NCI-H1694 treated with DMSO at 0.1 percent for 48 hours (cell line): ENCODE measurements at places on chromosomes 5 and 9.

DNA sequence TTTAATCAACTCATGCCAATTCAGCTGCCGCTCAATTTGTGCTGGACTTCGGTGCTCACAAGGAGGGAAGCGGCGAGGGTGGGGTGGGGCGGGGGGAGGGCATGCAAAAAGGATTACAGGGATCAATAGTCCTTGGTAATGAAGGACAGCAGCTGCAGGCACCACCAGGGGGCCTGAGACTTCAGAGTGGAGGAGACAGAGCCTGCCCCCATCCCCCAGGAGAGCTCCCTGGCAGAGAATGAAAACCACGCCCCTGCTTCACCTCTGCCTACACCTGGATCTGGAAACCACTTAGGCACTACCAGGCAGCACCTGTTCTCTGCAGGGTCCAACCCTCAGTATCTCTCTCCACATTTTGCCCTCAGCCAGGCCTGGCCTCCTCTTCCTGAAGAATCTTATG lies 155.6 kb downstream of the TRIM32 start:
- DNase-seq = no peak

GRCh38 chr9:135498381-135499126 lies 1.9 kb upstream of the MRPS2 start:
- DNase-seq = no peak

DNA sequence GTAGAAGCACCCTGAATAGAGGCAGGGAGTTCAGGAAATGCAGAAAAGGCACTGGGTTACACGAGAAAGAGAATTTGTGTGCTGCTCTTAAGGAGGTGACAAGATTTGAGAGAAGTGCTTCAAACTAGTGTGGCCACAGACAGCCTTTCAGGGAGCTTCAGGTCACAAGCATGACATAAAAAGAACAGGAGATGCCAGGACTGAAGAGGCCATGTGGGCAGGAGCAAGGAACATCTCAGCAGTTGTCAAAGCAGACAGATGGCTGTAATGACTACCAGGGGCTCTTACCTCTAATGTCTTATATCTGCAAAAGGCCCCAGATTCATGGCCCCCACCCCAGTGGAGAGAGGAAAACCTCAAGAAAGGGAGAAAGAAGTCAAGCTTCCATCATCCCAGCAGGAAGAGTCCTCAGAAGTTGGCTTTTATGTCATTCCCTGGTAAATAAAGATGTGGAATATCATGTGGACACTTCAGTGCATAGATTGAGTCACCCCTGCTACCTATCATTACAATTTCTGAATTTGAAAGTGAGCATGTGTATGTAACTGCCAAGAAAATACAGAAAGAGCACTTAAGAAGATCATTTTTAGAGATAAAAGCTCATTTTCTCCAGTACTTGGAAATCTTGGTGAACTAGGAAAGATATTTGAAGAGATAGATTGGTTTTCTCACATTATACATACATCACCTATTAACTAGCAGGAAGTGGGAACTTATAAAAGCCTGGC lies 214.4 kb upstream of the RORB start:
- DNase-seq = no peak

DNA sequence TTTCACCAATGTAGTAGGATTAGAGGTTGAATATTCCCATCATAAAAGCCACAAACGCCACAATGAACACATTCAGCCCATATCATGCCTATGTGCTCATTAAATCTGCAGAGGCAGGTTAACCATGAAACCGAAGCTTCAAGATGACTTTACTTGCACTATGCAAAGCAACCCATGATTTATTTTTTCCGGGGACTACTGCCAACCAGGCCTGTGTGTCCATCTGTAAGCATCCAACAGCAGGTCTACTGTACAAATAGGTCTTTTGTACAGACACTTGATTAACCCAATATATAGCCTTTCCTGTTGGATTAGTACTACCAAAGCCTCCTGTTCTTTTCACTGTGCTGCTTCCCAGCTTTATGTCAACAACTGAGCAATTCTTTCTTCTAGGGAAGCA lies 104.9 kb upstream of the CDH10 start:
- DNase-seq = no peak

DNA sequence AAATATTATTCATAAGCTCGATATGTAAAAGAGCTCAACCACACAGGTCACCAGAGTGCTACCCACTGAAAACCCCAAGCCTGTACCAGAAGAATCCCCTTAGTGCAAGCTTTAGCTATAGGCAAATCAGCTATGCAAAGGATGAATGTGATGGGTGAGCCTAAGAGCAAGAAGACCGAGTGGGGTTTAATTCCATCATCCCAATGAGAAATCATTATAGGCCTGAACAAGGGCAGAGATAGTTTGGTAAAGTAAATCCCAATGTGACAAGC lies 21.8 kb downstream of the ELOVL7 start:
- no peak for DNase-seq

- DNase-seq = no peak
Observed at GRCh38 chr5:63097286-63097685, 518.7 kb downstream of the LRRC70 start.

DNA sequence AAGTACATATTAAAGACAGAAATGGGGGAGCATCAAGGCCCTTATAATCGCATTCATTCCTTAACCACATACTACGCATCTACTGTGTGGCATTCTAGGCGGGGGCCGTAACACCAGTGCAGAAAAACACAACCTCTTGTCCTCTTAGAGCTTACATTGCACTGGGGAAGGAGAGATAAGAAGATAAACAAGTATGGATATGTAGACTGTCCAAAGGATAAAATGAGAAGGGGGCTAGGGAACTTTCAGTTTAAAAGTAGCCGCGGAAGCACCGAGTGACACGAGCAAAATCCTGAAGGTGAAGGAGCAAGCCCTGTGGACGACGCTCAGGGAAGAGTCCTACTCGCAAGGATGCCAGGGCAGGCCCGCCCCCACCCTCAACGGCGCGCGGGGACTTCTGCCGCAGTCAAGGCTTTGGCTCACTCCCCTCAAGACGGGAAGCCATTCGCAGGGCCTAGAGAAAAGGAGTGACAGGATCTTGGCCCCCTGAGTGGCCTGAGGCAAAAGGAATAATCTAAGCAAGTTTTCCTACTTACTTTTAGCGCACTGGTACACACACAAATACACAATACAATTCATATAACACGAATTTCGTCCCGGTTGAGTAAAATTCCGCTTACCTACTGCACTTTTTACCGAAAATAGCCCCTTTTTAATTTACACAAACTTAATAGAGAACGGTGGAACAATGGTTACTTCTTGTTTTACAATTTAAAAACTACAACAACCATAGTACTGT lies 1.3 kb upstream of the NIPBL start:
- peak; percentile 28 for DNase-seq

- no peak for DNase-seq
Observed at GRCh38 chr5:143102411-143102810, 301.1 kb downstream of the NR3C1 start.

DNA sequence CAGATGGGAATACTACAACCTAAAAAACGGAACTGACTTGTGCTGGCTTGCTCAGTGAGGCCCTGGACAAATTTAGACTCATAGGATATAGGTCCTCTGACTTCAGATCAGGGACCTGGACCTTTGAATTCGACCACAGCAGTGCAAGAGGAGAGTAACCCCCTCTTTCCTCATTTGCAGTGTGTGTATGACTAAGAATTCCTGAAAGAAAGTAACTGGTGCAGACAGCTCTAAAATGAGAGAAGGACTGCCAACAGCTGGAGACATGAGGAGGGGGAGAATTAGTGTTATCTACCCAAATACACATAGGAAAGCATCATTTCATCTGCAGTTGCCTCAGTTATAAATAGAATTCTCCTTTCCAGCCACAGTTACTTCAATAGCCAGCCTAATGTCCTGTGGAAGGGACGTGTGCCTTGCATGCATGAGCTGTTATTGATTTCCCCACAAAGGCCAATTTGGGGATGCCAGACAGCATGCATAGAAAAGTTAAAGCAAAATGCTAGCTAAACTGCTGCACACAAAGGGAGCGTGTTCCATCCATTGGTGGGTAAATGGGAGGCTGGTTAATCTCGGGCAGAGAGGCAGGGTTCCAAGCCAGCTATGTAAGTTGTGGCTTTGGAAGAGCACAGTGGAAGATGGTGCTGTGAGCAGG lies 442.7 kb downstream of the CDK5RAP2 start:
- DNase-seq = no peak

GRCh38 chr5:174197929-174198328 lies 152.4 kb downstream of the NSG2 start:
- DNase-seq = no peak

DNA sequence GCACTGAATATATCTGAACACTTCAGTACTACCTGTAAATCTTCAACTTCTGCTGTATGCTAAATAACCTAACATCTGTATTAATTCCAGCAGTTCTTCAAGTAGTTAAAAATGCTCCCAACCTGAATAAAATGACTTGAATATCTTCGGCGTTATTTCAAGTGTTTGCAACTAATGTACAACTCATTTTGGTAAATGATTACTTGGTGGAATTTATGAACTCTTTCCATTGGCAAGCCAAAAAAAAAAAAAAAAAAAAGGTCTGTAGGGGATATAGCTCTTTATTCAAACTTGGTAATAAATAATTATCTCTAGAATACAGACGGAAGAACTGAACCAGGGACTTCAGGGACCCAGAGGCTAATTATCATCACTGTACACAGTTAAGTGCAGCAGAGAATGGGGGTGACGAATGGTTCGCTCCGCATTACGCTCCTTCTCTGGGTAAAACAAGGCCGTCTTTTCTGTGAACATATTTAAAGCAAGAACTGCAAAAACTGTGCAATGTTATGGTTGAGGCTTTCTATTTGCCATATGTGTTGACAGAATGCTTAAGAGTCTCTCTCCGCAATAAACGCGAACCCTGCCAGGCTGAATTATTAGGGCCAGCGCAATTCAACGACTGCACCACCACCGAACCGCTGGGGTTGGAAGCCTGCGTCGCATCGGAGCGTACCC lies 1.9 kb upstream of the ERBIN start:
- no peak for DNase-seq

DNA sequence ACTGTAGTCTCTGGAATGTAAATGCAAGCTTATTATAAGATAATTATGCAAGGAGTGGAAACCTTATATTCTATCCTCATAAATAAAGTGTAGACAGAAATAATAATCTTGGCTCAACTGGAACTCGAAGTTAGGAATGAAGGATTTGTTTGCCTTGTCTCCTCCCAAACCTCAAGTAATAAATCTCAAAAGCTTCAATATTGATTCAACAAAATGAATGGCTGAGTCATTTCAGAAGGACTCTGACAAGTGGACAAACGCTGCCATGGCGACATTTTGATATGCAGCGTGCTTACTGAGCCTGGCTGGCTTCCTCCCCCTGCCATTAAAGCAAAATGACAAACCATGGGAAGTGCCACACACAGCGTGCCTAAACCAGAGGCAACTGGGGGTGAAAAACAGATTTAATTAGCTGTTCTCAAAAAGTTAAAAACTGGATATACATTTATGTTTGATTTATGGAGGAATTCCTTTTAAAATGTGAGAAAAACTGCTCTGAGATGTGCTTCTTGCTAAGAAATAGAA lies 10.5 kb upstream of the ADGRV1 start:
- no peak for DNase-seq

- no peak for DNase-seq
Observed at GRCh38 chr5:103298117-103298516, 39.6 kb downstream of the MACIR start.

- DNase-seq = peak; percentile 73
Observed at GRCh38 chr5:11719888-11720481, 184.3 kb downstream of the CTNND2 start.

DNA sequence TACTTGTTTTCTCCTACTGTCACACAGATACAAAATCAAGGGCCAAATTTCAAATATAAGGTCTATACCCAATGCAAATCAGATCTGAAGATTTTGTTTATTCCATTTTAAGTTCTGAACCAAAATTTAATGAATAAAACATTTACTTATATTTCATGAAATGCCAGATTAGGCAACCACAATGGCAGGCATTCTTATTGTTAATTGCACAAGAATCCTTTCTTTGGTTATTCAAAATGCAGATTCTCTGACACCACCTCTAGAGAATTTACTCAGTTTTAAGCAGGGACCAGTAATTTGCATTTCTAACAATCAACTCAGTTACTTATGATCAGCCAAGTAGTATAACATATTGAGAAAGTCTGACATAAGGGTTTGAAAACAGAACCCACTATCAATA lies 972.4 kb upstream of the ACO1 start:
- no peak for DNase-seq

- no peak for DNase-seq
Observed at GRCh38 chr5:135310328-135310989, 88.6 kb downstream of the MACROH2A1 start.

GRCh38 chr5:160029004-160029403 lies 20.1 kb downstream of the TTC1 start:
- DNase-seq = no peak

DNA sequence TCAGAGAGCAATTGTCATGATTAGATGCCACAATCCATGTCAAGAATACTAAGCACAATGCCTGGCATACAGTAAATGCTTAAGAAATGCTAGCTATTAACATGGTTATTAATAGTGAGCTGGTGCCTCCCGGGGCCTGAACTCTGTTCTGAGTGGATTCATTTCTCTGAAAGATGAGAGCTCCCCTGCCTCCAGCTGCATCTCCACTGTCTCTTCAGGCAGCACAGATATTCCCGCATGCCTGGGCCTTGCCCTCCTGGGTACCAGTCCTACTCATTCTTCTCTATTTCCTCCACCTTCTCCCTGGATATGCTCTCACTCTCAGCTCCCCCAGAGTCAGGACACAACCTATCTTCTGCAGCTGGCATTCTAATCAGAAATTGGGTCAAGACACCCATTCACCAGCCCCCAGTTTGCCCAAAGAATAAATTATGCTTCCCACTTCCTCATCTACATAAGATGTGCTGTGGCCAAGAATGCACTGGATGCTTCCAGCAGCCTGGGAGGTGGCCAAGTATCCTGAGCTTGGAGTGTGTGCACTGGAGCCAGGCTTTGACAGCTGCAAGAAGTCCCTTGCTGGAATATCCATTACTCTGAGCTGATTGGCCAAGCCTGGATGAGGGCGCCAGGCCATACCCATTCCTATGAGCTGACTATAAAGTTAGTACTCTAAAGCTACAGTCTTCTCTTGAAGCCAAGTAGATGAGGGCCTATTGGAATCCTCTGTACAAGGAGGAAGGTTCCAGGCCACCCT lies 669.0 kb downstream of the ACTL7B start:
- DNase-seq = no peak

DNA sequence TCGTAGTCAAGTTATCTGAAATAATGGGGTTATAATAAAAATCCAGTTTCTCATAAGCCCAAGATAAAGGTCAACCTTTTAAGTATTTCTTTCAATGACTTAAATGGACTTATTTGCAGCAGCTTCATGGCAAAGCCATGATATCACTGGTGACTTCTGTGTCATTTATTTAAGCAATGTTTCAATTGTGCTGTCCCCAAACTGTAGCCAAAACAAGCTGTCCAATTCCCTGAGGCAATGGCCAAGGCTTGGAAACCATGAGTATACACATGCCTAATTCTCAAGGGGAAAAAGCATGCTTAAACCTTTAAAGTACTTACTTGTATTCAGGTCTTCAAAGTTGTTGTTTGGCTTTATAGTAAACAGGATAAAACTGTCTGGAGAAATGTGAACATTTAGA lies 376.4 kb upstream of the TNC start:
- DNase-seq = no peak

DNA sequence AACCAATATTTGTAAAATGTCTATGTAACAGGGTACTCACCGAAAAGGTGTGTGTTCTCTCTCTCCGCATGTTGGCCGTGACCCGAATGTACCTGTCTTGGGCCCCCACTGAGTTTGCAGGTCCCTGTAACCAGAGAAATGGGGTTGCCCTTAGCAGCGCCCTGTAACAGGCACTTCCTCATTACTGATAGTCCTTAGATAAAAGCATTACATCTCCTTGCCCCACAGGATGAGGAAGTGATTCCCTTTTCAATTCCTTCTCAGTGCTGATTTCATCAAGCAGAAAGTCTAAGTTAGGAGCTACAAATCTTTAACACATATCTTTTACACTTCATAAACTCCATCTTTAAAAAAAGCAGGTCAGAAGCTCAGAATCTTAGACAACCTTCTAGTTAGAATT lies 15.2 kb upstream of the HMHB1 start:
- no peak for DNase-seq
